ENCODE measurements at places on chromosomes 7 and 10.

DNA sequence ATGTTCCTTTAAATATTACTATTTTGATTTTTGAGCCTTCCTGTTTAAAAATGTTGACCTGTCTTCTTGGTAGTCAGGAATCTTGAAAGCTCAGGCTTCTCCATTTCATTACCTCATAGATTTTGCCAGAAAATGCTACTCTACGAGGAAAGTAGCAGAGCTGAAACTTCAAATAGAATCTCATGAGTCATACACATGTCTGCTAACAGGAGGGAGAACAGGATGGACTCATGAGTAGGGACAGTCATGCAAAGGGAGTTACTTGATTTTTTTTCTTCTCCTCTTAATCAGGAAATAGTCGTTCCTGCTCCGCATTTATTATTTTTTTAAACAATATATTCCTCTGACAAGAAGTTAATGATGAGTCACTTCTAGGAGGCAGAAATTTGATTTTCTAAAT is 37.0 kb upstream of the MINDY3 start:
- DNase-seq = no peak

DNA sequence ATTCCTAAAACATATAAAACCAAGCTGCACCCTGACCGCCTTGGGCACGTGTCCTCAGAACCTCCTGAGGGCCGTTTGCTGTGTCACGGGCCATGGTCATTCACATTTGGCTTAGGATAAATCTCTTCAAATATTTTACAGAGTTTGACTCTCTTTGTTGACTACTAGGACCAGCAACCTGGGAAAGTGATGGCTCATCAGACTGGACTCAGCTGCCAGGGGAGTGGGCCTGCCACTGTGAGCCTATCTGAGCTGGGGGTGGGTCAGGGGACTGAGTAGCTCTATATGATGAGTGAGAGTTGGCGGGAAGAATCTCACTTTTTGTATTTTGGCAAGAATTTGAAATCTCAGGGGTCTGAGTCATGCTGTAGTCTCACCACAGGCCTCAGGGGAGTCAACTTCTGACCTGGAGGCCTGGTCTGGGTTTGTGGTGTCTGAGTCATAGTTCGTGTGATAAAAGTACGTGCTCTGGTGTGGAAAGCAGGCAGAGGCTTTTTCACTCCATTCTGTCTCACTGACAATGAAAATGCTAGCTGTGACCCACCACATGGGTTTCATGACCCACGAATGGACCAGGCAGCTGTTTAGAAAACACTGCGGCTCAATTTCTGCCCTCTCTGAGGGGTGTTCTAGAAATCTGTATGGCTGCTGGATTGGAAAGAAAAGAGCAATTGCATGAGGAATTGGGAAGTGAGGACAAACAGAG is 4.2 kb upstream of the UPP1 start:
- DNase-seq = no peak

DNA sequence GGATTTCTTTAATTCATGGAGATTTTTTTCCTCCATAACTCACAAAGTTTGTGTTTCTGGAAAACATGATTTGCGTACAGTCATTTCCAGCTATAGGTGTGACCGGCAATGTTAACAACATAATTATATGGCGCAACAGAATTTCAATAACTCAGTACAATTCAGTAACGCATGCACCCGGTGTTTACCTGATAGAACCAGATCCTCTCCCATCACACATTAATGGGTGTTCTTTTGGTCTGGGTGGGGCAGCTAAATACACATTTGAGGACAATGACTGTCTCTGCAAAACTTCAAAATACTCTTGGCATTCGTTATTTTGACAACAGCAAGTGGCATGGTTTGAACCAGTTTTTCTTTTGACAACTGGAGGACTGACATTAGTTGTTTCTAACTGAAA is 102.3 kb downstream of the KLF6 start:
- no peak for DNase-seq

GRCh38 chr7:136114966-136115762 is 138.0 kb upstream of the MTPN start:
- DNase-seq = peak; percentile 3

DNA sequence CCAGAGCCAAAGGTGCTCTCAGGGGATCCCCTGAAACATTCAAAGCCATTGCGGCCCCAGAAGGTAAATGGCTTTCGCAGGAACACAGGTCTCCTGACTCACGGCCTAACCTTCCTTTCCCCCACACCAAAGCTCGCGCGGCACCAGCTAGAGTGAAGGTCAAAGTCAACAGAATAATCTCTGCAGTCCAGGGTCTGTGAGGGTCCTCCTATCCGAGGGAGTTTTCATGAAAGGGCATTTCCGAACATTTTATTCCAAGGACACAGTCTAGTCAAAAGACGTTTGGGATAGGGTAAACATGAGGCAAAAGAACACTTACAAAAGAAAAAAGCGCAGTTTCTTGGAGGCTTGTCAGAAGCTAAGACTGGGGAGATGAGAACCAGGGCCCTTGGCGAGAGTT is 559 bp upstream of the STEAP2 start:
- no peak for DNase-seq

- DNase-seq = no peak
Observed at GRCh38 chr7:2956526-2957368, 86.9 kb downstream of the CARD11 start.

GRCh38 chr7:99129001-99129400 is 14.9 kb downstream of the SMURF1 start:
- no peak for DNase-seq

DNA sequence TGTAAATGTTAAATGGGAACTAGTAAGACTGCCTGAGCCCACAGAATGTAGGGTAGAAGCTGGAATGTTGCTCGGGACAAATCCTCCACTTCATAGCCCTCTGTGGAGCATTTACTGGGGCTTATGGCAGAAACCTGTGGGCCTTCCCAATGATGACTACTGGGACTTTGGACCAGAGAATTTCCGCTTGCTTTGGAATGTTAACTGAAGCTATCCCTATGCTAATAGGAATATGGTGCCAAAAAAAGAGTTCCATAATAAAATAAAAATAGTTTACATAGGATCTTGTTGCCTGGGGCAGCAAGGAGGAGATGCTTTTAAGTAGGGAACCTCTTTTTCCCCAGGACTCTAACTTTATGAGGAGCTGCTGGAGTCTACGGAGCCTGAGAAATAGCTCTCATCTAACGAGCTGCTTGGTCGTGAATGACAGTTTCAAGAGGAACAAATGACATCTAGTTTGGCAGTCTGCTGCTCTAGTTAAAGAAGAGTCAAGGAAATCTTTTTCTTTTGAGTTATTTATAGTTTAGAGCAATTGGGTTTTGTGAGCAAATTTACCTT is 5.7 kb upstream of the DYNC2I1 start:
- DNase-seq = no peak

- peak; percentile 32 for DNase-seq
Observed at GRCh38 chr7:954330-955238, at the start of gene ADAP1. ADAP1 (minus strand) TSS chr7:954680; CDS start chr7:954477, 203 bp downstream.

DNA sequence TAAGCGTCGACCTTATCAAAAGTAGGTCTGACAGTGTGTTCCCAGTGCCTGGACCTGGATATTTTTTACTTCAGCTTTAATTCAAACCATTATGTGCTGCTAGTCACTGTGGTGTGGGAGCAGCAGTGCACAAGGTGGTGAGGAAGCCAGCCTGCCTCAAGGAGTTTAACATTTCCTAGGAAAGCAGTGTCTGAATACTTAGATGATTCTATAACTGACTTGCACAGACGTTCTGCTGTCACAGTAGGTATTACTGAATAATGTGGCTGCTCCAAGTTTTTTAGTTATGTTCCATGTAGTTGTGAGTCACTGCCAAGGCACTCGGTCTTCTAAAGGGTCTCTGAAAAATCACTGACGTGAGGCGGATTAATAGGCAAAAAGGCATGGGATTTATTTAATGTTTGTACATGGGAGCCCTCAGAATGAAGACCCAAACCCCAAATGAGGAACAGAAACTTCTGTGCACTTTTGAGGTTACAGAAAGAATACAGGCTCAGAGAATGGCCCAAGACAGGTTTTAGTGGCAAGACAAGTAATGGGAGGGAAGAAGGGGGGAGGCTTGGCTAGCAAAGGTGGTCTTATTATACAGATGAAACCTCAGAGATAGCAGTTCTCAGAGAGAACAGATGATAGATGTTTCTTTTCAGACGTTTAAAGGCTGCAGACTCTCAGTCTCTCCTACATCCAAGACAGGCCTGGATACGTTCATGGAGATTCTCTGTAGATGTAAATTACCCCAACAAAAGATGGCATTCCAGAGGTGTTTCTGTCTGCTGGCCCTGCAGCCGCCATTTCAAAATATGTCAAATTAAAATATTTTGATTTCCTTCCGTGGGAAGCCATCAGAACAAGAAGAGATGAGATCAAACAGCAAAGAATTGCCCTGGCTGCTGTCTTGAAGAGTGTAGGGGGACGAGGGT is 209.3 kb downstream of the SDK1 start:
- no peak for DNase-seq

GRCh38 chr10:128400564-128400963 is 274.3 kb upstream of the MKI67 start:
- DNase-seq = no peak

DNA sequence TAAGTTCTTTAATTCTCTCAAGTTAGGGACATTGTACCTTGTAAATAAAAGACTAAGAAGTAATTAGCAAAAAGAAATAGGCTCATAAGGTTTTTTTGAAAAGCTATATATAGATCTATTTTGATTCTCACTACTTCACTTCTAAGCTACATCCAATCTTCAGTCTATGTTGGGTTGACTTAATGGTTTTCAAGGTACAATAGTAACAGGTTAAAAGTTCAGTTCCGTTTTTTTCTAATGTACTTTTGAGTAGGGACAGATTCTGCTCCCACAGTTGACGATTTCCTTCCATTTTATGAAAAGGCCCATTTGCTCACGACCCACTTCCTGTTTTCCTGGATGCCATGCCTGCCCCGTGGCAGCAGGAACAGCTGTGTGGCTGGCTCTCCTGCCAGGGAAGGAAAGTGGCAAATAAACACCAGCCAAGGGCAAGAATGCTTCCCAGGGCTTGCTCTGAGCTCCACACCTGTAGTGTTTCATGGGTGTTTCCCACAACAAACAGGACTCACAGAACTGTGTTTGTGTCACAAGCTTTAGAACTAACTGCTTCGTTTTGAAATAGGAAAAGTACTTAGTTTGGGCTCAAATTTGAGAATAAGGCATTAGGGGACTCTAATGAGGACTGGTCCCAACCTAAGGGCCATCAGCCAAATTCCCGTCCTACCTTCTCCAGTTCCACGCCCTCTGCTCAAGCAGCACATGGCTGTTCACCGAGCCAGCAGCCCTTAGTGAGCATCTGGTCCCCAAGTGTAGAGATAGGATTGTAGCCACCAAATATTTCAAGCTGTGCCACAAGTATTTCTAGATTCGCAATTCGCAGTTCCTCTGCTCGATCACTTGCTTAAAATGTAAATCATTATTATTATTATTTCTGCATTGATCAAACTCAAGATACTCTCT is 240.7 kb downstream of the COBL start:
- no peak for DNase-seq

- no peak for DNase-seq
Observed at GRCh38 chr7:121562259-121562658, 166.2 kb upstream of the FAM3C start.

DNA sequence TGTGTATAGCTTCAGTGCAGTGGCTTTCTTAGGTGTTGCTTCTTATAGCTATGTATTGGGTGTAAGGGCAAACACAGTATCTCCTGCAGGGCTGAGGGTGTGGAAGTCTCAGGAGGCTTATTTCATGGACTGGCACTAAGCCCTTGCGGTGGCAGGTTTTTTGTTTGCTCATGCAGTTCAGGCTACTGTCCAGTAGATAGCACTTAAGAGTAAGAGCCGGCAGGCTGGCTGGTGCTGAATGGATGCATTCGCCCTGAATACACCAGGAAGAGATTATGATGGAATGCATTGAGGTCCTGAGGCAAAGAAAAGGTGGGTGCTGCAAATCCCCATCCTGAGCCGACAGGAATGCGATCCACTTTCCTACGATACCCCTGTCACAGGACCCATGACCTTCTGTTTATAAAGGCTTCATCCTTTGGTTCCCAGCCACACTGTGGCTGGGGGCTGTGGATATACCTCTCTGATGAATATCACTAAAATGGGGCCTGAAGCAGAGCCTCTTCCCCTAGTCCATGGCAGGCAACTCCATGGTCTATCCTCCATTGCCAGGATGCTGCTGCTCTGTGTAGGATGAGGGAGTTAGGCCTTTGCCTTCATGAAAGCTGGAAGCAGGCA is 44.9 kb downstream of the ANXA8 start:
- DNase-seq = no peak

DNA sequence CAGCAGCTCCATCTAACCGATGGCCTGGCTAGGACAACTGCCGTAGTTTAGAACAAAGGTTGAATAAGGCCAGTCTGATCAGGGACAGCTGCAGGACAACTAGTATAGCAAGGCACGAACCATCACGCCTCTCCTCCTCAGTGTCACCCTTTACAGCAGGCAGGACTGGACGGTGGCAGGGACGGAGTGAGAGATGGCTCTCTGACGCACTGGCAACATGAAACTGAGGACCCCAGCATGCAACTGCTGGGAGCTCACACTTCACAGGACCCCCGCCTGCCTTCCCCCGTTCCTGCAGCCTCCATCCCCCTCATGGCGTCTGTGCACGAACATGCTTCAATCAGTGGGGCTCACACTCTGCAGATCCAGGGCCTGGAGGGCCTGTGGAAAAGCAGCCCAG is 53.7 kb downstream of the ZRANB1 start:
- DNase-seq = no peak

DNA sequence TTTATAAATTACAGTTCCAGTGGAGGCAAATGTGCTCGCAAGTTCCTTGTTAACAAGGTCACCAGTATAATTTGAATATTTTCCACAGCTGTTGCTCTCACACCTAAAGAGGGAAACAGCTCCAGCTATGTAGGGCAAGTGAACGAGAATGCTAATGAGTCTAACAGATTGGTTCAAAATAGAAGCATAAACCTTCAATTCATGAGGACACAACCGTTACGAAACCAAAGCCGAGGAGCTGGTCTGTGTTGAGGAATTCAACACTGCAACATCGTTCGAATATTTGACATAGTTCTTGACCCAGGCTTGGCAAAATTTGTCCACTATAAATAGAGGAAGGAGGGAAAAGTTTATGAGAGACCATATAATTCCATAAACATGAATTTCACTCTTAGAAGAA is 161.3 kb downstream of the KLF6 start:
- no peak for DNase-seq

DNA sequence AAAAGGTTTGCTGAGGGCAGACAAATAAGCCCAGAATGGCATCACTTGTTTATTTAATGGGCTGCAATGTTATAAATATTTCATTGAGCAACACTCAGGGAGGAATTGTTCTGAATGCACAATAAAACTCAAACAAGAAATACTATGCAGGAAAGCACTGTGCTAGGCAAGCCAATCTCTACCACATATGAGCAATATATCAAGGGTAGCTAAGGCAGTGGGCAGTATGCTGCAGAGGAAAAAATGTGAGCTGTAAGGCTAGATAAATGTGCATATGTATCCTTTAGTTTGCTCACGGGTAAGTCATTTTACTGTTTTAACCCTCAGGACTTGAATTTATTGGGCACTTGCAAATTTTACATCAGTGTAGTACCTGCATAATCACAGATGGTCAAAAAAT is 349.6 kb downstream of the CDC14C start:
- DNase-seq = no peak

- no peak for DNase-seq
Observed at GRCh38 chr7:138585283-138585993, 115.7 kb downstream of the SVOPL start.

Measured in stimulated activated CD4-positive, alpha-beta T cell treated with anti-CD3 and anti-CD28 coated beads, TNF-alpha, amount 100 ng/mL, for 1 hour (primary cell).